Uterine smooth muscle cell (primary cell): ENCODE measurements at places on chromosomes 7 and 10. TPM values are rescaled to one million over a fixed set of nuclear protein-coding genes. Genes with fewer than 3 reads are reported as not detected.

The CALCR gene
- total RNA-seq = not detected in 2 replicates

The VWA2 gene
- not detected in 2 replicates for total RNA-seq

The PNLIP gene
- not detected in 2 replicates for total RNA-seq

The TFPI2 gene
- total RNA-seq = 380 and 620 TPM in 2 replicates

The PAX4 gene
- not detected in 2 replicates for total RNA-seq

The AKR1D1 gene
- total RNA-seq = under 0.01 TPM in 1 of 2 replicates, not detected in the other

The WDR86 gene
- 0.22 TPM in 1 of 2 replicates, not detected in the other for total RNA-seq

The PRPS1L1 gene
- total RNA-seq = not detected in 2 replicates

The LMBR1 gene
- total RNA-seq = 47.7 and 59.7 TPM in 2 replicates

The LGI1 gene
- not detected in 2 replicates for total RNA-seq

The TYW1B gene
- 2.5 and 5.1 TPM in 2 replicates for total RNA-seq

The GIMAP7 gene
- total RNA-seq = 0.11 TPM in 1 of 2 replicates, not detected in the other

The ZNF365 gene
- 6.1 and 9.0 TPM in 2 replicates for total RNA-seq

The SPDYE8 gene
- not detected in 2 replicates for total RNA-seq

The GSTK1 gene
- 55.4 and 84.5 TPM in 2 replicates for total RNA-seq

The IFIT5 gene
- 19.9 and 30.1 TPM in 2 replicates for total RNA-seq

The SUN3 gene
- not detected in 2 replicates for total RNA-seq

The PIK3AP1 gene
- total RNA-seq = under 0.01 and 0.12 TPM in 2 replicates

The CREB5 gene
- total RNA-seq = 2.5 and 5.6 TPM in 2 replicates

The ENO4 gene
- 0.11 and 0.25 TPM in 2 replicates for total RNA-seq

The PDE6C gene
- total RNA-seq = not detected in 2 replicates

The CLDN3 gene
- 0.12 and 0.44 TPM in 2 replicates for total RNA-seq

The LCOR gene
- 20.4 and 37.5 TPM in 2 replicates for total RNA-seq

The ITGA8 gene
- total RNA-seq = 1.1 and 4.5 TPM in 2 replicates

The HABP2 gene
- not detected in 2 replicates for total RNA-seq

The SNCG gene
- 7.2 and 7.5 TPM in 2 replicates for total RNA-seq

The SH2D4B gene
- total RNA-seq = not detected in 2 replicates

The TIMM23B gene
- total RNA-seq = 25.4 and 26.8 TPM in 2 replicates

The NKX6-2 gene
- under 0.01 TPM in 1 of 2 replicates, not detected in the other for total RNA-seq

The INHBA gene
- total RNA-seq = 18.2 and 20.0 TPM in 2 replicates

The MCU gene
- total RNA-seq = 38.4 and 40.5 TPM in 2 replicates

The LRRN3 gene
- 1.2 and 4.1 TPM in 2 replicates for total RNA-seq

The LIPJ gene
- total RNA-seq = not detected in 2 replicates

The LIPN gene
- not detected in 2 replicates for total RNA-seq

The RAMP3 gene
- not detected in 2 replicates for total RNA-seq

The WAPL gene
- 49.5 and 56.9 TPM in 2 replicates for total RNA-seq

The TRIM50 gene
- total RNA-seq = not detected in 2 replicates

The GPNMB gene
- 145 and 280 TPM in 2 replicates for total RNA-seq

The TACR2 gene
- total RNA-seq = 0.12 TPM in 1 of 2 replicates, not detected in the other

The MSS51 gene
- total RNA-seq = 2.0 and 2.1 TPM in 2 replicates

The PDLIM1 gene
- total RNA-seq = 1.2 and 4.8 TPM in 2 replicates

The PPP1R17 gene
- total RNA-seq = under 0.01 TPM in 1 of 2 replicates, not detected in the other

The ZNF425 gene
- 1.9 and 5.0 TPM in 2 replicates for total RNA-seq

The HOXA2 gene
- total RNA-seq = under 0.01 TPM in 1 of 2 replicates, not detected in the other

The MYPN gene
- total RNA-seq = 0.25 and 0.55 TPM in 2 replicates

The OR2A5 gene
- total RNA-seq = not detected in 2 replicates

The ANKRD7 gene
- total RNA-seq = 1.5 and 1.9 TPM in 2 replicates

The OPN1SW gene
- total RNA-seq = not detected in 2 replicates

The EIF4EBP2 gene
- total RNA-seq = 16.4 and 17.2 TPM in 2 replicates

The MYOF gene
- 250 and 346 TPM in 2 replicates for total RNA-seq

The SRRM3 gene
- total RNA-seq = 0.33 and 0.50 TPM in 2 replicates

The HOXA6 gene
- 0.37 and 1.7 TPM in 2 replicates for total RNA-seq
